Esophagus squamous epithelium (tissue), 5 donors: ENCODE measurements at places on chromosomes 12 and 14.

DNA sequence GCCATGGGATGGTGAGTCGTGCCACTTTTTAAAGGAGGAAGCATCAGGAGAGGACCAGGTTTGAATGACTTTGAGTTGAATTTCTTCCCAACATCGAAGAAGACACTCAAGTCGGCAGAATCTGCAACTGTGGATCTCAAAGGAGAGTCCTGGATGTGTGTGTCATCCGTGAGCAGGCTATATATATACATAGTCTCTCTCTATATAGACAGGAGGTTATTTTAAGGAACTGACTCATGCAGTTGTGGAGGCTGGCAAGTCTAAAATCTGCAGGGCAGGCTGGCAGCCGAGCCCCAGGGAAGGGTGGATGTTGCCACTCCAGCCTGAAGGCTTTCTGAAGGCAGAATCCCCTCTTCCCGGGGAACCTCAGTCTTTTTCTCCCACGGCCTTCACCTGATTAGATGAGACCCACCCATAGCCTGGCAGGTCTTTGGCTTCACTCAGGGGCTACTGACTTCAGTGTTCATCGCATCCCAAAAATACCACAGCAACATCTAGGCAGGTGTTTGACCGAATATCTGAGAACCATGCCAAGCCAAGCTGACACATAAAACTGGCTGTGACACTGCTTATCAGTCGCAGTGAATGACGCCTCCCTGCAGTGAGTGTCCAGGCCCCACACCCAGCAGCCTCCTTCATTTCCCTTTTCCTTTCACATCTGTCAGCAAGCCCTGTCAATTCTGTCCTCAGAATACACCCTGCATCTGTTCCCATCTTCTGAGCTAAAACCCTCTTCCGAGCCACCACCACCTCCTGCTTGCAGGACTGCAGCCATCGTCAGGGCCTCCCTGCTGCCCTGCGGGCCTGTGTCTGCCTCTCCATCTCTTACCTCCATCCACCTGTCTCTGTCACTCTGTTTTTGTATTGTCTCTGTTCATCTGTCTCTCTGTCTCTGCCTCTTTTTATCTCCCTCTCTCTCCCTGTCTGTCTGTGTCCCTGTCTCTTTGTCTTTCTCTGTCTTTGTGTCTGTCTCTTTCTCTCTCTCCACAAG lies 54.0 kb downstream of the ZNF664 start:
- DNase-seq, result no peak

- no peak for DNase-seq
Measured at GRCh38 chr12:94793191-94793595, 142.8 kb upstream of the TMCC3 start.

GRCh38 chr14:85535321-85535720 lies 5.4 kb downstream of the FLRT2 start:
- DNase-seq, result no peak

DNA sequence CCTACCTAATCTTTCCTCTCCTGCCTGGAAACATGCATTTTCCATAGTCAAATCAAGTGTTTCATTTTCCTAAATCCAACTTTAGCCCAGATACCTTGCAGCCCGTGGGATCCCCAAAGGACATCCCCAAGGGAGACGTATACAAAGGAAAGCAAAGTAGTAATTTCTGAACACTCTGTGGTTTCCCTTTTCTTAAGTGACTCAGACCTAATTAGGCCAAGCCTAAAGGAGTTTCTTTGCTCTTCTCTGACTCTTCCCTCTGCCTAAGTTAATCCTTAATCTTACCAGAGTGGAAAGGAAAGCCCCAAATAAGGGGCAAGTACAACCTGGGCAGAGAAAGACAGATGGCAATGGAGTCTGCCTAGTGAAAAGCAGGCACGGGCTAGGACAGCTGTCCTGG lies 250.3 kb downstream of the SPTSSA start:
- DNase-seq, result no peak

GRCh38 chr12:124493809-124494750 lies 73.3 kb downstream of the NCOR2 start:
- DNase-seq, result no peak

DNA sequence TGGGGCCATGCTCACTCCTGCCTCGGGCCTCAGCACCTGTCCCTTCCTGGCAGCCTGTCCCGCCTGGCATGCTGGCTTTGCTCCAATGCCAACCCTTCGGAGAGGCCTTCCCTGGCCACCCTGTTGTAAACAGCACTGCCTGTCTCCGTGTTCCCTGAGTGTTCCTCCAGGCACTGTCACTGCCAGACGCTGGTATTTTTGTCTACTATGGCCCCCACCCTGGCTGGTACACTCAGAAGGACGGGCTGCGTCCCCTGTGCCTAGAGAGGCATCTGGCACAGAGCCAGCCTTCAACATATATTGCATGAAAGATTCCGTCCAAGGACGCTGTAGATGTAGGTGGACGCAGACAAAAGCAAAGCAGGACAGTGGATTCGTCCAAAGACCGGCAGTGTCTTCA lies 2.7 kb upstream of the ASPG start:
- no peak for DNase-seq

DNA sequence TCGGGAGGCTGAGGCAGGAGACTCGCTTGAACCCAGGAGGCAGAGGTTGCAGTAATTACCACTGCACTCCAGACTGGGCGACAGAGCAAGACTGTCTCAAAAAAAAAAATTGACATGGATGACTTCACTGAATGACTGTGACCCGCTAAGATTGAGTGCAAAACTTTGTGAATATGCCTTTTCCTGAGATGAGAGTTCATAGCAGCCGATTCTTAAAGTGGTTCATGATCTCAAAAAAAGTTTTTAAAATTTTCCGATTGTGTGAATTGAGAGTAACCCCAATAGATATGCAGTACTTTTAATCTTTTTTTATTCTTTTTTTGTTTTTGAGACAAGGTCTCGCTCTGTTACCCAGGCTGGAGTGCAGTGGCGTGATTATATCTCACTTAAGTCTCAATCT lies 1.2 kb downstream of the TCTN1 start:
- no peak for DNase-seq

- DNase-seq, result no peak
Measured at GRCh38 chr14:103535081-103535890, 6.3 kb downstream of the TRMT61A start.

- no peak for DNase-seq
Measured at GRCh38 chr14:106848330-106849121, 1322.1 kb downstream of the TMEM121 start.

GRCh38 chr14:55803873-55804553 lies 224.0 kb downstream of the KTN1 start:
- DNase-seq, result no peak

- DNase-seq, result no peak
Measured at GRCh38 chr12:88309546-88309945, 167.4 kb downstream of the TMTC3 start.

DNA sequence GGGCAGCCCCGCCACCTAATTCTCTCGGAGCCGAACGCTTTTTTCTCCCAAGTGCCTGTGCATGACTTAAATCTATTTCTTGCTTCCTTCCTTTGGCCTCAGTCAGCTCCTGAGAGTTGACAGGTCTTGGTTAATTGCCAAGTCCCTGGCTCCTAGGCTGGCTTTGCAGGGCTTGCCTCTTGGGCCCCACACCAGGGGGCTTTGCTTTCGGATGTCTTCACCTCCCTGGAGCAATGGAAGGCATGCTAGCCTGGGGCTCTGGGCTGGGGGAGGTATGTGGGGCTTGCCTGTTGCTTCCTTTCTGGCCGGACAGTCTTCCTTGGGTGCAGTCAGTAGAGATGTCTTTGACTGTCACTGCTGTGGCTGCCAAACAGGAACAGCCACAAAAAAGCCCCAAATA lies 2.2 kb upstream of the KRT80 start:
- DNase-seq, result no peak

GRCh38 chr14:68193970-68194681 lies 374.5 kb downstream of the RAD51B start:
- no peak for DNase-seq

DNA sequence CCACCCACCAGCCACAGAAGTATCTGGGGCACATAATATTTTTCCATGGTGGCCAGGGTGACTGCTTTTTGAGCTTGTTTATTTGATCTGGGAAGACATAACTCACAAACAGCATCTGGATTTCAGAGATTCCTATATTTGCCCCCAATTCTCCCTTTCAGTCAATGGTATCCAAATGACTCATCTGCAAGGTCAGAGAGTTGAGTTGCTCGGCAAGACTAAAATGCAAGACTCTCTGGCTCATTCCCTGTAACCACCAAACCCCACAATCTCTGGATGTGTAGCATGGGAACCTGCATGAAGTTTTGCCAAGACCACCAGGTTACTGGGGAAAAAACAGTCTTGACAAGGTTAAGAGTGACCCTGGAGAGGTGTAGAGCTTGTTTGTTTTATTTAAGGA lies 174.9 kb upstream of the FAR2 start:
- no peak for DNase-seq
